ENCODE measurements at places on chromosomes 7 and 10. TPM values are rescaled to one million over a fixed set of nuclear protein-coding genes. Genes with fewer than 3 reads are reported as not detected.
A peak's percentile ranks its signal among the peaks of the same experiment; 100 is the strongest.

The CDK14 gene
- 30.2 TPM for total RNA-seq

GRCh38 chr7:55174856-55175255, 156.0 kb downstream of the EGFR start:
- no peak for DNase-seq

The NUTM2A gene
- total RNA-seq: 1.2 TPM

The AGAP5 gene
- 5.1 TPM for total RNA-seq

- no peak for DNase-seq
These were observed 64.2 kb downstream of the BICC1 start for GRCh38 chr10:58576751-58577436.

DNA sequence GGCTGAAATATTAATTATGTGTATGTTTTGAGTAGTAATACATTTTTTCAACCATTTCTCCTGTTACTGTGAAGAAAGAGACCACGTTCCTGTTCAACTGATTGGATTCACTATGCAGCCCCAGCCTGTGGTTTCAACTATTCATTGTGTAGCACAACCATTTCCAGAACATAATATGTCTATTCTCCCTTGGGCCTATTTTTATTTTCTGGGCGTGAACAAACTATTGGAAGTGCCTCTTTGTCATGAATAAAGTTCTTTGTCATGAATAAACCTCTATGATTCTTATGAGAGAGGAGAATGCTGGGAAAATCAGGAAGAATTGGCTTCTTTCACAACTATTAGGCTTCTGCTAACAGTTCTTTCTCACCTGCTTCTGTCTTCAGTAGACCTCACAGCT, 152.4 kb downstream of the GNAT3 start:
- DNase-seq: no peak

DNA sequence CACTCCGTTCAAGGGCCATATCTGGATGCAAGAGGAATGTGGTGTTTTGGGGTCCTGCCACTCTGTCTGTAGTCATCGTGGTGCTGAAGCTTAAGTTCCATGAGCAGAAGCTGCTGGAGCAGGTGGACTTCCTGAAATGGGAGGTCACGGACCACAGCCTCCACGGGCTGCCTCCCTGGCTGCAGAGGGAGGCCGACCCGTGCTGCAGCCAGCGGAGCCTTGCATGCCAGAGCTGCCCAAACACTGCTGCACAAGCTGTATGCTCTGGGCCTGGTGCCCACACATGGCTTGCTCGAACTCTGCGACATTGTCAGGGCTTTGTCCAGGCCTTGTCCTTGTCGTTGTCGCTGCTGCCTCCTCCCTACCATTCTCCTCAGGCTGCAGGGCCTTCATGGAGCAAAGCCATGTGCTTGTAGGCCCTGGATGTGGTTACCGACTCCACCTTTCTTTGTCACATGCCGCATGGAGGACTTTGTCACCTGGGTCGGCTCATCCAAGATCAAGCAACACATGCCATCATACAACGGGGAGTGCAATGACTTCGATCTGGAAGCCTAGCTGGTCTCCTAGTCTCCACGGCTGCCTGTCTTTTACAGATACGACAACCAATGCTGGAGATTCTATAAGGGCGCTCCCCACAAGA, 21.4 kb downstream of the GARIN1A start:
- no peak for DNase-seq

- DNase-seq: no peak
These were observed 96.5 kb upstream of the PODXL start for GRCh38 chr7:131652934-131653333.

DNA sequence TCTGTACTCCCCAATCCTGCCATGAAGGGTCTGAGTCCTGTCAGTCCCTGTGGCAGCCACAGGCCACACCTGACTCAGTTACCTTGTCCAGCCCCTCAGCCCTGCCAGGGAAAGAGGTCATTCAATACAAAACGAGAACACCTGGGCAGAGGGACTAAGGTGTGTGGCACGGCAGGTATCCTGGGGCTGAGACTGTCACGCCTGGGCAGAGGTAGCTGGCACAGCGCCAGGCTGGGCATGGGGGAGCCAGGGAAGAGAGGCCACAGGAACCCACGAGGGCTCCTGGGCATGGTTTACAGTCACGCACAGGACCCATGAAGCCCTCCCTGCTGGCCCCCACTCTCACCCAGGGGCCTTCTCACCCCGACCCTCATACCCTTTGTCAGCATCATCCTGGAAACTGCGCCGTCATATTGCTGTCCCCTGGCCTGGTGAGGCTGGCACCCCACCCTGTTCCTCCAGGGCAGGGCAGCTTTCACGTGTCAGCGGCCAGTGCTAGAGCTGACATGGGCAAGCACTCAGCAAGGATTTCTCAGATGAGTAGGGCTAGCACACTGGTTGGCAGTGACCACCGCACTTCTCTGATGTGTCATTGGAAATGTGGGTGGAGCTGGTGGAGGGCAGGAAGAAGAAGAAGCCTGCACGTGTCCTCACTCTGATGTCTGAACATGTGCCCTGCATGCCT, 42.7 kb downstream of the LRRC18 start:
- no peak for DNase-seq

The ANLN gene
- total RNA-seq: 11.4 TPM

DNA sequence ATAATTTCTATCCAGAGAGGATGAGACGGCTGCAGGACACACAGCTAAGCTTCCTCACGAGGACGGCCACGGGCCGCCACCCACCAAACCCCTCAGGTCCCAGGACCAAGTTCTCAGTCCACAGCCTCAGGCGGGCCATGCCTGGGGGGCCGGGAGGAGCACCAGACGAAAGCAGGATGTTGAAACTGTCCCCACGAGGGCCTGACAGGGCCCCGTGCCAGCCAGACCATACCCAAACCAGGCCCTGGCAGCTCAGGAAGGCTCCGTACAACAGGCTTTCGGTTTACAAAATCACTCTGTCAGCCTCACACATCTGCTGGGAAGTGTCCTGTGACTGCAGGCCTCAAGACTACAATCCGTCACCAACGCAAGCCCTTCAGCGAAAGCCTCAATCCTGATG, 14.5 kb downstream of the TUBGCP2 start:
- DNase-seq: no peak

DNA sequence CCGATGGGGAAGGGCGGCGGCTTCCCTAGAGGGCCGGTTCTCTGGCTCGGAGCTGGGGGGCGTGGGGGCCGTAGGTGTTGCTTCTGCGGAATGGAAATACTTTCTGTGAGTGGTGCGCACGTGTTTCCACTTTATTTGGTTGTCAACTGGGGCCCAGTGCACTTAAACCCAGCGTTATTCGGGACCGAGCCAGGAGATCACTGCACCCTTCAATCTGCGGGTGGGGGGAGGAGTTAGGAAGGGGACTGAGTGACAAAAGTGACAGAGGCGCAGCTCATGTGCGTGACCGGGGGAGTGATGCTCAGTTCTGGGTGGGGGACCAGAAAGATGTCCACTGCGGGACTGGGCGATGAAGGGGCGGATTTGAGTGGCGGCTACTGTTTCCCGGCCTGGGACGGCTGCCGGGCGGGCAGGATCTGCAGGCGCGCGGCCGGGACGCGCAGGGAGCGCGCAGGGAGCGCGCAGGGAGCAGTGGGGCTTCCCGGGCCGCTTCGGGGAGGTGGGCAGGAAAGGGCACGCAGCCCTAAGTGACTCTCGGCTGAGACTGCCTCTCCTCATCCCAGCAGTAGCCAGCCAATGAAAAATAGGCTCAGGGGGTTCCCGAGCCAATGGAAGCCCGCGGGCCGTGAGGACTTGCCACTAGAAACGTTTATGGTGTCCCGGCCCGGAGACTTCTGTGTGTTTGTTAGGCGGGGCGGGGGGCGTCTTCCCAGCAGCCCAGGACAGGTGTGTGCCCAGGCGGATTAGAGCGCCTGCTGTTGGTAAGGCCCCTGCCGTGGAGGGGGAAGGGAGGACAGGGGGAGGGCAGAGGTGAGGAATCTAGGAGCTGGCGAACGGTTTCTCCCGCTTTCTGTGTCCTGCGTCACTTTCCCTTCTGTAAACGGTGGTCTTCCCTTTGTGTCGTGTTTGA, 54.3 kb upstream of the KDM7A start:
- DNase-seq: no peak

DNA sequence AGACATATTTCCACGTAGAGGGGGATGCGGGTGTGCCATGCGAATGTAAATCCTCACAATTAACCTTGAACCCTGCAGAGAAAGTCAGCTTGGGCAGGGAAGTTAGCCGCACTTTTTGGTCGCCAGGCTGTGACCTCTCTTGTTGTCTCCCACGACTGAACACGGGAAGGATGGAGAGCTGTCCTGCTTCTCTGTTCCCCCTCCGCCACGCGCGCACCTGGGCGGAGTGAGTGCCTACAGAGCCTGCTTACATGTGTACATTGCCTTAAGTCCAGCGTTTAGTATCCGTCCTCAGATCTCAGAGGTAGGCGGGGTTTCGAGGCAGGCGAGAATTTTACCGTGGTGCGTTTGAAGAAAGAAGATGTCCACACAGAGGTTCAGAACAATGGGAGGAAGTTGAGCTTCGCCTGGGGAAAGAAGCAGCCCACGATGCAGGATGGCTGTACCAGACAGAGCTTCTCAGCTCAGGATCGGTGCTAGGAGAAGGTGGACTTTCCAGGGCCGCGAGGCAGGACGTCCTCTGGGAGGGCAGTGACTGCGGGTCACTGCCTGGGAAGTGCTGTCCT, 482 bp upstream of the ERCC6 start:
- peak; percentile 41 for DNase-seq

GRCh38 chr7:134037991-134038390, 89.1 kb upstream of the LRGUK start:
- no peak for DNase-seq

GRCh38 chr7:84783141-84783778, 403.6 kb downstream of the SEMA3D start:
- peak; percentile 3 for DNase-seq

GRCh38 chr7:128892521-128893250, 17.8 kb downstream of the KCP start:
- no peak for DNase-seq

- DNase-seq: peak; percentile 16
These were observed 406.1 kb downstream of the MDFIC start for GRCh38 chr7:115328018-115328417.

The GIMAP2 gene
- not detected for total RNA-seq

DNA sequence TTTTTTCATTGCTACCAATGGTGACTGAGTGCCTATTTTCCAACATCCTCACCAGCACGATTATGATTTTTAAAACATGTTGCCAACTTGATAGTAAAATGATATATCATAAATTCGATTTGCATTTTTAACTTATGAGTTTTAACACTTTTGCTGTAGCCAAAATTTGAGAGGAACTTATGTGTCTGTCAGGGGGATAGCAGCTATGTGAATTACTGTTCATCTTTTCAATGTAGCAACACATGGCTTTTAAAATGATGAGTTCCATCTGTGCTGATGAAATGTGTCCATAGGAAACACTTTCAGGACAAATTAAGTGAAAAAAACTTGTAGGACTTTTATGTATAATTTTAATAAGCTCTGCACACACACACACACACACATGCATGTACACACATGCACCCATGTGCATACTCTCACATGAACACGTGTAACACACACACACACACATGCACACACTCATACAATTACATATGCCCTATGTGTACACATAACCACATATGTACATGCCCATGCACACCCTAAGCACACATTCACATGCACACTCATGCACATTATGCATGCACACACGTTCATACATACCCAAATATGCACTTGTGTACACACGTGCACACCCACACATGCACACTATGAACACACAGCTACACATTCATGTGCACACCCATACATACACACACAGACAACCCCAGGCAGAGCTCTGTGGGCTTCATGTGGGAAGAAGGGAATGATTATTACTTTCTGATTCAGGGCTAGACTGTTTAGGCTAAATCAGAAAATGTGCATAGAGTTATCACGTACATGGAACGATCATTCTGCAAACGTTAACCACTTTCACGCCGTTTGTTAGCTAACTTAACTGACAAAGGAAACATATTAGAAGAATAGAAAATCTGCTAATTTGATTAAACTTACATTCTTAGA, 68.9 kb downstream of the C10orf143 start:
- DNase-seq: no peak

DNA sequence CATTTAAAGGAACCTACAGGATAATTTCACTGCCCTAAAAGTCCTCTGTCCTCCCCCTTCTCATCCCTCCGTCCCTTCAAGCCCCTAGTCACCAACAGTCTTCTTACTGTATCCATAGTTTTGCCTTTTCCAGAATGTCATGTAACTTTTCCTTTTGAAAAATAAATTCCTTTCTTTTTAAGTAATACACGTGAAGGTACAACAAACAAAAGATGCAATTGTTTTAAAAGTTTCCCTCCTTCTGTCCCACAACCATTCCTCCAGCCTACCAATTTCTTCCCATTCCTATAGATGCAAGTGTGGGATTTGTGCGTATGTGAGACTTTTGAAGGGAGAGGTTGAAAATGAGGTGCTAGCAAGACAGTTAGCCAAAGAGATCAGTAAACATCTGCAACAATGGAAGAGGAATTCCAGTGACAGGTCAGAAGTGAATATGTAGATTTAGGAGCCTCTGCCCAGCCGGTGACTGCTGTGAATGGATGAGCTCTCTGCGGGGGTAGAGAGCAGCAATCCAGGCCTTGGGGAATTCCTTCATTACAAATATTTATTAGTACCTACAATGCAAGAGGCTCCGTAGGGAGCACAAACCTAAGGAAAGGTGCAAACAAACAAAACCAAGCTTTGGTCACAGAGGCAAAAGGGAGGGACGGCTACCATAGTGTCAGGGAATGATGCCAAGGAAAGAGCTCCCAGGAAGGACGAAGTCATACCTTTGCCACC, 243.6 kb downstream of the SKIDA1 start:
- DNase-seq: no peak

DNA sequence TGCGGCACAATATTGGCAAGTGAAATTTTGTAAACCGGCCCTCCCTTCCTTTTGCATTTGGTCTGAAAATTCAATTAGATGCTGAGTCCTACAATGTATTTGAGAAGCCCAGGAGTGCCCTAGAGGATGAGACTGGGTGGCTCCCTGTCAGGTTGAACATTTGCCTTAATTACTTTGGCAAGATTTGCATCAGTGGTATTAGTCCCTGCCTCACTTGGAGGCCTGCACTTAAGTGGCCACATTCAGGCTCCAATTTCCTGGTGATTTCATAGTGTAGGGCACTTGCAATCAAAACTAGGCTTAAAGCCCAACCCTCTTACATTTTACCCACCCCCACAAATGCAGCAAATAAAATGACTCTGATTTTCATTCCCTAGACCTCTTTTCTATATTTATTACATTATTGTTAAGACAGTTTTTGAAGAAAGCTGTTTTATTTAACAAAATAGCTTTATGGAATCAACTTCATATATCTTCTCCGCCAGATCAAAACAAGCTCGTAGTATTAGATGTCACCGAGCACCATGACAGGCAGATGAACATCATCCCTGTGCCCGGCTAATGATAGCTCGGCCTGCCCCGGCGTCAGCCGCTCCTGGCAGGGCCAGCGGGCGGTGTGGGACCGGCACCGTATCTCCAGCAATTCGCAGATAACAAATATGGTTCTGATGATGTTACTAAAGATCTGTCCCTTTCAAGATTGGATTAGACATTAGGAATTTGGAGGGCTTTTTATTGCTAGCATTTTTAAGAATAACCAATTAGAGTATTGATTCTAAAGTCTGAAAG, 73.6 kb downstream of the EGFR start:
- DNase-seq: no peak

GRCh38 chr7:90459888-90460287, 9.6 kb upstream of the PTTG1IP2 start:
- no peak for DNase-seq

GRCh38 chr7:15470825-15471668, 90.8 kb downstream of the AGMO start:
- no peak for DNase-seq

The GIMAP7 gene
- not detected for total RNA-seq

- peak; percentile 11 for DNase-seq
These were observed 338.5 kb downstream of the MDFIC start for GRCh38 chr7:115260381-115260780.

Data from astrocyte (in vitro differentiated cells and primary cell).